Thoracic aorta endothelial cell (primary cell): ENCODE measurements at places on chromosomes 3 and 15. TPM values are rescaled to one million over a fixed set of nuclear protein-coding genes. Genes with fewer than 3 reads are reported as not detected.

KCNMB3 gene
- total RNA-seq = 1.5 and 1.6 TPM in 2 replicates

TLR9 gene
- under 0.01 TPM in 1 of 2 replicates, not detected in the other for total RNA-seq

LIPH gene
- total RNA-seq = 0.07 and 0.40 TPM in 2 replicates

CRABP1 gene
- not detected in 2 replicates for total RNA-seq

MBNL1 gene
- total RNA-seq = 586 and 769 TPM in 2 replicates

LRRC31 gene
- not detected in 2 replicates for total RNA-seq

ISL2 gene
- total RNA-seq = 0.13 and 0.14 TPM in 2 replicates

ROPN1 gene
- not detected in 2 replicates for total RNA-seq

PLIN1 gene
- under 0.01 TPM in 1 of 2 replicates, not detected in the other for total RNA-seq

CACNA1D gene
- under 0.01 TPM in 1 of 2 replicates, not detected in the other for total RNA-seq

ADGRG7 gene
- not detected in 2 replicates for total RNA-seq

LRRC34 gene
- 7.2 and 7.3 TPM in 2 replicates for total RNA-seq

ARGFX gene
- not detected in 2 replicates for total RNA-seq
